ENCODE measurements at places on chromosomes 6 and 20.

GRCh38 chr6:37125774-37126492, 44.0 kb upstream of the PIM1 start:
- DNase-seq: peak; percentile 5

DNA sequence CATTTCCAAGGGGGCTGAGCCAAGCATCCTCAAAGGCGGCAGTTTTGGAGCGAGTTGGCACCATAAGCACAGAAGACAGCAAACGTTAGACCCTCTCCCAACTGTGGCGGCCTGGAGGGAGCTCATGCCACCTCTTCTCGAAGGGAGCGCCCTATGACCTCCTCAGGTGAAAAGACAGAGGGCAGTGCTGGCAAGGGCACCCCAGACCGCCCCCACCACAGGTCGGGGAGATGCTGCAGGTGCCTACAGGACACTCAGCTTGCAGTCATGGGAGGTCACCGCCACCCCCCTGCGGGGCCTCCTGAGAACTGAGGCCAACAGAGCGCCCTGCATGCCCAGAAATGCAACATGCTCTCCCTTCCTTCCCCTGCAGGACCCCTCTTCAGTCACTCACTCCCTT, 45.1 kb upstream of the BHLHE23 start:
- DNase-seq: no peak

- DNase-seq: no peak
These were observed 158.5 kb downstream of the NFATC2 start for GRCh38 chr20:51383891-51384510.

GRCh38 chr6:97465877-97466561, 183.0 kb upstream of the MMS22L start:
- no peak for DNase-seq

- no peak for DNase-seq
These were observed 780.1 kb downstream of the TFAP2A start for GRCh38 chr6:9634776-9635175.

DNA sequence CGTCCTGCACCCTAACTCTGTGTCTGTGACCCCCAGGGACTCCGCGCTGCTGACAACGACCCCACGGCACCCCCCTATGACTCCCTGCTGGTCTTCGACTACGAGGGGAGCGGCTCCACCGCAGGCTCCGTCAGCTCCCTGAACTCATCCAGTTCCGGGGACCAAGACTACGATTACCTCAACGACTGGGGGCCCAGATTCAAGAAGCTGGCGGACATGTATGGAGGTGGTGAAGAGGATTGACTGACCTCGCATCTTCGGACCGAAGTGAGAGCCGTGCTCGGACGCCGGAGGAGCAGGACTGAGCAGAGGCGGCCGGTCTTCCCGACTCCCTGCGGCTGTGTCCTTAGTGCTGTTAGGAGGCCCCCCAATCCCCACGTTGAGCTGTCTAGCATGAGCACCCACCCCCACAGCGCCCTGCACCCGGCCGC, 129.0 kb downstream of the TAF4 start:
- no peak for DNase-seq

DNA sequence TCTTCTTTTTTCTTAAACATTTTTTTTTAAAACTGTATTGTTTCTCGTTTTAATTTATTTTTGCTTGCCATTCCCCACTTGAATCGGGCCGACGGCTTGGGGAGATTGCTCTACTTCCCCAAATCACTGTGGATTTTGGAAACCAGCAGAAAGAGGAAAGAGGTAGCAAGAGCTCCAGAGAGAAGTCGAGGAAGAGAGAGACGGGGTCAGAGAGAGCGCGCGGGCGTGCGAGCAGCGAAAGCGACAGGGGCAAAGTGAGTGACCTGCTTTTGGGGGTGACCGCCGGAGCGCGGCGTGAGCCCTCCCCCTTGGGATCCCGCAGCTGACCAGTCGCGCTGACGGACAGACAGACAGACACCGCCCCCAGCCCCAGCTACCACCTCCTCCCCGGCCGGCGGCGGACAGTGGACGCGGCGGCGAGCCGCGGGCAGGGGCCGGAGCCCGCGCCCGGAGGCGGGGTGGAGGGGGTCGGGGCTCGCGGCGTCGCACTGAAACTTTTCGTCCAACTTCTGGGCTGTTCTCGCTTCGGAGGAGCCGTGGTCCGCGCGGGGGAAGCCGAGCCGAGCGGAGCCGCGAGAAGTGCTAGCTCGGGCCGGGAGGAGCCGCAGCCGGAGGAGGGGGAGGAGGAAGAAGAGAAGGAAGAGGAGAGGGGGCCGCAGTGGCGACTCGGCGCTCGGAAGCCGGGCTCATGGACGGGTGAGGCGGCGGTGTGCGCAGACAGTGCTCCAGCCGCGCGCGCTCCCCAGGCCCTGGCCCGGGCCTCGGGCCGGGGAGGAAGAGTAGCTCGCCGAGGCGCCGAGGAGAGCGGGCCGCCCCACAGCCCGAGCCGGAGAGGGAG, 580 bp downstream of the VEGFA start:
- DNase-seq: no peak

- no peak for DNase-seq
These were observed 30.7 kb upstream of the NAA20 start for GRCh38 chr20:19986419-19986818.

GRCh38 chr6:31567531-31568370, 4.3 kb upstream of the LTA start:
- no peak for DNase-seq
